NCI-H2081 (cell line): ENCODE measurements at places on chromosomes 1 and 21.
A peak's percentile ranks its signal among the peaks of the same experiment; 100 is the strongest.

DNA sequence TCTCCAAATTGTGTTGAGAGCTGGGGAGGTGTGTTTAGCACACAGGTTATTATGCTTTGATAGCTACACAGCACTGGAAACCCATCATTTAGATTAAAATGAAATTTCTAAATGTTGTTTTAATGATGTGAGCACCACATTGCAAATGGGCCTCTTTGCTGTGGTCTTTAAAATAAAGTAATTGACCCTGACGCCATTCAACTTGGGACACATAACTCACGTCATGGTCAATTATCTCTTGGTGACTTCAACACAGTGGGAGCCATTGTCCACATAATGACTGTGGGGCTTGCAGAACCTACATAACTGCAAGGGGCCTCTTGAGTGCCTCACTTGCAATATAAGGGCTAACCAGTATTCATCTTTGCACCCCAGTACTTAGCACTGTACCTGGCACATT, 280.4 kb downstream of the HLX start:
- peak; percentile 72 for DNase-seq

GRCh38 chr1:183516725-183517124, 44.4 kb downstream of the SMG7 start:
- DNase-seq, result no peak

DNA sequence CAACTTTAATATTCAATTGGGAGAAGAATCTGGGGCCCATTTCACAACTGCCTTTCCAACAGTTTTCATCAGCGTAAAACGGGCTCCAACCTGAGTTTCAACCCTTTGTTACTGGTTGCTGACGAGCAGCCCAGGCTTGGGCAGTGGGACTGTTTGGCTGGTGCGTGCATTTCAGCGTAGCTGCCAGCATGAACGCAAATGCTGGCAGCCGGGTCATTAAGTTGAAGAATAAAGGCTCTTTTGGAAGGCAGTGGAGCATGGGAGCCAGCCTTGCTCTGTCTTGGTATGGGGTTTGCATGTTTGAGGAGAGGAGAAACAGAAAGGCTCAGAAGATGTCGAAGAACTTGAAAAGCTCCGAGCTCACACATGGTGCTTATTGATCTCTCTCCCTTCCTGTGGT, 40.7 kb downstream of the WDR3 start:
- DNase-seq, result no peak

DNA sequence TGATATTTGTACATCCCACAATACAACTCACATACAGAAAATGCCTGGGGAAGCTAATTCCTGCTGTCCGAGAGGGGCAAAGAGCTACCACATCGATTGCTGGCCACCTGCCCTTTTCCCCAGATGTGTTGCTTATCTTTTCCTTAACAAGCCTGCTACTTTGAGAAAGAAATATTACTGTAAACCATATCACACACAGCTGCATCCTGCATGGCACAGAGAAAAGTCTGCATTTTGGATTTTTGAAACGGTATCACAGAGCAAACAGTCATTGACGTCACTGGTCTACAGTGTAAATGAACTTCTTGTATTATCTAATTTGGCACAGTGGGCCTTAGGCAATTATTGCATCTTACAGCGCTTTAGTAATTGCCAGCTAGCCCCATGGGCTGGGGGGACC, 164.7 kb downstream of the CLIC6 start:
- DNase-seq, result no peak

GRCh38 chr1:154431586-154432373, 26.6 kb downstream of the IL6R start:
- DNase-seq, result no peak

- DNase-seq, result no peak
Measured at GRCh38 chr1:5548266-5548665, 444.0 kb downstream of the NPHP4 start.

DNA sequence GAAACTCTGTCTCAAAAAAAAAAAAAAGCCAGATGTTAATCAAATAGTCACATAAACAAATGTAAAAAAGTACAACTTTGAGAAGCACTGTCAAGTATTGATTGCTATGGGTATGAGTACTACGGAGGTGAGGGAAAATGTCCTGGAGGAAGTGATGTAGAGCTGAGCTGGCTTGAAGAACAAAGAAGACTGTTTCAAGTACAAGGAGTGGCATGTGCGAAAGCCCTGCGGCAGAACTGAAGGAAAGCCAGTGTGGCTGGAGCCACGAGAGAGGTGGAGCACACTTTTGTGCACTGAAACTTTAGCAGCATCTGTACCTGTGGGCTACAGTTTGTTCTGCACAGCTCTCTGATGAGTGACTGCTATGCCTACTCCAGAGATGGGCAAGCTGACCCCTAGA, 5.4 kb upstream of the RPS6KA1 start:
- no peak for DNase-seq

DNA sequence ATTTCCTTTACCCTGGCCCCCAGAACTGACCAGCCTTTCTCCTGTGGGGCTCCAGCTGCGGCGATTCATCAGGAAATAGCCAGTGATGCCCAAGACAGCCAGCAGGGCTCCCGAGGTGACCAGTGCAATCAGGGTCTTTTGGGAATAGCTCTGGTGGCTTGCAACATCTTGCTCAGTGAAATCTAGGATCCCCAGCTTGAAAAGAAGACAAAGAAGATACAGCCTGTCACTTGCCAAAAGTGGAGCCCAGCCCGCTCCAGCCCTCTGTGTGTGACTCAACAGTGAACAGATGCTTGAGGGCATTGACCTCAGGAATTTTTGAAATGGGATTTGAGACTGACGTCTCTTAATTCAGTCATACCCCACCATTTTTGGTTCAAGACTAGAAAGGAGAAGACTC, 22.3 kb downstream of the CD34 start:
- no peak for DNase-seq

- no peak for DNase-seq
Measured at GRCh38 chr1:111475701-111476100, 1.9 kb downstream of the C1orf162 start.

DNA sequence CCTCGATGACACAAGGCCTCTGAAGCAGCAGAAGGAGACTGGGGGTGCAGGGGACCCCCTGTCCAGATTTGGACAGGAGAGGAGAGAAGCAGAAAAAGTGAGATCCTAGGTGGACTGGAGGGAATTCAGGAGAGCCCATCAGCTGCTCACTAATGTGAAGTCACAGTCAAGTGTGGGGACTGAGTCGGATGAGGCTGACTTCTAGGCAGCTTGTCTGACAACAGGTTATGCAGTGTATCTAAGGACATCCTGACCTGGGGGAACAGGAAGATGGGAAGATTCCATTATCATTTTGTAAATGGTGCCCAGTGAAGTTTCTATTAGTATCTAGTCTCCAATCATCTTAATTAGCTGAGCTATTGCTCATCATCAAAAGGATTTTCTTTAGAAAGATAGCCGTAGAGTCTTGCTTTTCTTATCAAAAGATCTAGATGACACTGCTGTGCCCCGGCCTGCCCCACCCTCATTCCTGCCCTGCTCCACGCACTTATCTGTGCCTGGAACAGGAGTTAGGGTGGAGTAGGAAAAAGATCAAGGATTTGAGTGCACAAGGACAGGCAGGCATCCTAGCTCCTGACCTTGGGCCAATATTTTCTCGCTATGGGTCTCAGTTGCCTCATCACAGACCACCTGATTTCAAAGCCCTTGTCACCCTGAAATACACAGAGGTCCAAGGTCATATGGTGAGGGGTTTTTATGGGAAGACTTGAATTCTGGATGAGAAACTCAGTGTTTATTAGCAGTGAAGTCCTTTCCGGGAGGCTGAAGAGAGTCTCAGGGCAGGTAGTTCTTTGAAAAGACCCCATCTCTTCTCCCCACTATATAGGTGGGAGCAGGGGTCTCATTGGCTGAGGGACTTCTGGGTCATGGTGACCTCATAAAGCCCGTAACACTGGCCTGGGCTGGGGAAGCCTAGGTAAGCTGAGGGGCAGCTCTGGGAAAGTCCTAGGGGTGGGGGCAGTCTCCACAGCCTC, at the start of gene MROH7:
Gene MROH7, plus strand, starts transcription at position 924 of the 974 bp plus-strand sequence. CDS start 11,141 bp downstream, outside the sequence.
- no peak for DNase-seq

DNA sequence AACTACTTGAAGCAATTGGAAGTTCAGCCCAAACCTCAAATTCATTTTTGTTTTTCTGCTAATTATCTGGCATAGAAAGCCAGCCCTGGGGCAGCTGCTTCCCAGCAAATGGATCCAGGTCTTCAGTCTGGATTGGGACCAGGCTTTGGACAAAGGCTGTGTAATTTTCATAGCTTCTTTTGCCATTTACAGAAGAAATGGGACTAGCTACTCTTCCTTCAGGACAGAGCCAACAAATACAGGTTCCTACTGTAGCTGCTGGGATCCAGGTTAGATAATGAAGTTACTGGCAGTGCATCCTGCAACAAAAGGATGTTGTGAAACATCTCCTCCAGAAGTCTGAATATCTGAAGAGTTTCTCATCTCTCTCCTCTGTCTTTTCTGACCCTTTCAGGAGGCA, 171.5 kb upstream of the CAMK1G start:
- DNase-seq, result no peak

GRCh38 chr1:104745875-104746274, 996.2 kb downstream of the AMY1C start:
- no peak for DNase-seq

- no peak for DNase-seq
Measured at GRCh38 chr1:102234753-102235359, 238.1 kb upstream of the OLFM3 start.
